ENCODE measurements at places on chromosomes 6 and 20.

GRCh38 chr6:85747666-85748065, 105.0 kb upstream of the SYNCRIP start:
- DNase-seq = peak; percentile 14

GRCh38 chr6:17910189-17910588, 77.2 kb downstream of the KIF13A start:
- DNase-seq = no peak

GRCh38 chr6:7439228-7439627, 49.6 kb downstream of the RIOK1 start:
- DNase-seq = no peak

- no peak for DNase-seq
These were observed 59.5 kb upstream of the VGLL2 start for GRCh38 chr6:117205876-117206275.

DNA sequence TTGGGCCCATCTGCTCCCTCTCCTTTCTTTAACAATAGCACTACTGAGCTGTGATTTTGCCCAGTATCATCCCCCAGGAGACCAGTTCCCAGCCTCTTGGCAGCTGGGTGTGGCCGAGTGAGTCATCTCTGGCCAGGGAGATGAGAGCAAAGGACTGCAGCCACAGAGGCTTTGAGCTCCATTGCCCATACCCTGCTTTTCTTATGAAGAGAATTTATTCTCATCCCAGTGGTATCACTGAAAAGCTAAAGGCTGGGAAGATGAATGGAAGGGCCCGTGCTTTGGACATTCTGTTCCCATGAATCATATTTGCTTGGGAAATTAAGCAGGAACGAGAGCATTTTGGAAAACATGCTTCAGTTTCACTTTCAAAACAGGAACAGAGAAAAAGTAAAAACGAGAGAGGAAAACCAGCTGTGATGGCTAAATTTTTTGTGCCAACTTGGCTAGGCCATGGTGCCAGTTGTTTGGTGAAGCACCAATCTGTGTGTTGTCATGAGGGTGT, 14.9 kb downstream of the CST3 start:
- DNase-seq = peak; percentile 97

- DNase-seq = no peak
These were observed 14.4 kb upstream of the TFAP2B start for GRCh38 chr6:50804283-50804682.

GRCh38 chr6:166751051-166751595, 124.1 kb upstream of the RPS6KA2 start:
- no peak for DNase-seq

DNA sequence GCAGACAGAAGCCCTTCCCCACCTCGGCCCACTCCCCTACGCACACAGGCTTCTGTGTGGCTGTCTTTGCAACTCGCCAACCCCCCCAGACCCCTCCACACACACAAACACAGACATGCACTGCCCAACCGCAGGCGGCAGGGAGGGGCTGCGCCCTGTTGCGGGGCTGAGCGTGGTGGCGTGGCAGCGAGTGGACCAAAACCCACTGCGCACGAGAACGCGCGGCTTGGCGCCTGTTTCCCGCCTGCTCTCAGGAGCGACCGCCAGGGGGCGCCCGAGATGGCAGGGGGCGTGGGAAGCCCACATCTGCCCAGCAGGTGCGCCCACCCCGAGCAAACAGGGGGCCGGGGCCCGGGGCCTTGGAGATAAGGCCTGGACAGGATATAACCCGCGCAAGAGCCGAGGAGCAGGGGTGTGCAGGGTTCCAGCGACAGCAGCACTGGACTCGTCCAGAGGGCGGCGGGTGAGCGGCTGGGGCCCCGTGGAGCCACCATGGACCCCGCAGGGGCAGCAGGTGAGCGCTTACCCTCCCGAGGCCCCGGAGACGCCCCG, at the start of gene RBPJL:
Gene RBPJL (plus strand): TSS at position 410 of the 552 bp plus-strand sequence. CDS start 83 bp downstream, at position 493.
- DNase-seq = no peak

GRCh38 chr6:36399970-36400369, 12.5 kb upstream of the ETV7 start:
- DNase-seq = no peak

- no peak for DNase-seq
These were observed 757 bp upstream of the SAMD3 start for GRCh38 chr6:130223508-130223907.

DNA sequence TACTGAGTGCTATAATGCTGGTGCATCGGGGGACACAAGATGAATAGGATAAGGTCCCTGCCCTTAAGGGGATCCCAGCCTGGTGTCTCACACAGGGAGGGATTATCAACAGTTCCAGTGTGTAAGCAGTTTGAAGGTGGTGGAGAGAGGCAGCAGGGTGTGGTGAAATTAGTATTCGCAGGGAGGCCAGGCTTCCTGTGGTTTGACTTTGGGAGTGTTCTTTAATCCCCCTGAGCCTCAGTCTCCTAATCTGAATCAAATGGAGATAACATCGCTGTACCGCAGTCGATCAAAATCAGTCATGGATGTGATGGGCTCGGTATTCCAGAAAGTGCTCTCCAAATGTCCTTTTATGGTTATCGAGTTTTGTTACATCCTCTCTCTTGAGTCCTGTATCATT, 288.1 kb upstream of the SUPT3H start:
- DNase-seq = no peak

- peak; percentile 26 for DNase-seq
These were observed 95.6 kb downstream of the RAMACL start for GRCh38 chr6:166490671-166491500.

- no peak for DNase-seq
These were observed 57.5 kb downstream of the CYB5R4 start for GRCh38 chr6:83917001-83917400.

GRCh38 chr6:124927806-124928205, 34.4 kb upstream of the RNF217 start:
- peak; percentile 84 for DNase-seq

DNA sequence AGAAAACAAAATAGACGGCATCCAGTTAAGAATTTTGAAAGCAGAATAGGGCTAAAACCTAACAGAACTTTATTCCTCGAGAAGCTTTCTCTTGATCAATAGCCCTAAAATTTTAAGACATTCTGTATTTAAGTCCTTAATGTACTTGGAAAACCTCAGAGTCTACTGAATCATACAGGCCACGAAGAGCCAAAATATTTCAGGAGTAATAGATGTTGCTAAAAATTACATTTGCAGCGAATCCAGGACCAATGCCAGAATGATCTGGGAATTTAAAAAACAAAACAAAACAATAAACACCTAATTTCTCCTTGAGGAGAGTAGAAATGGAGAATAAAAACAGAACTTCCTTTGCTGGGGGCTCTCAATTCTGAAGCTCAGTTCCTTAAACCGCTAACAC, 23.3 kb downstream of the ATXN1 start:
- no peak for DNase-seq

- no peak for DNase-seq
These were observed 116.0 kb downstream of the CDC5L start for GRCh38 chr6:44503471-44503870.

DNA sequence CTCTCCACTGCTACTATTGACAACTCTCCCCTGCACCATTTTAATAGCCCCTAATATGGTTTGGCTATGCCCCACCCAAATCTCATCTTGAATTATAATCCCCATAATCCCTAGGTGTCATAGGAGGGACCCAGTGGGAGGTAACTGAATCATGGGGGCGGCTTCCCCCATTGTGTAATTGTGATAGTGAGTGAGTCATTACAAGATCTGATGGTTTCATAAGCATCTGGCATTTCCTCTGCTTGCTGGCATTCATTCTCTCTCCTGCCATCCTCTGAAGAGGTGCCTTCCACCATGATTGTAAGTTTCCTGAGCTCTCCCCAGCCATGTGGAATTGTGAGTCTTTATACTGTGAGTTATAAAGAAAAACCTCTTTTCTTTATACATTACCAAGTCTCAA, 74.1 kb upstream of the TCF21 start:
- DNase-seq = peak; percentile 85

DNA sequence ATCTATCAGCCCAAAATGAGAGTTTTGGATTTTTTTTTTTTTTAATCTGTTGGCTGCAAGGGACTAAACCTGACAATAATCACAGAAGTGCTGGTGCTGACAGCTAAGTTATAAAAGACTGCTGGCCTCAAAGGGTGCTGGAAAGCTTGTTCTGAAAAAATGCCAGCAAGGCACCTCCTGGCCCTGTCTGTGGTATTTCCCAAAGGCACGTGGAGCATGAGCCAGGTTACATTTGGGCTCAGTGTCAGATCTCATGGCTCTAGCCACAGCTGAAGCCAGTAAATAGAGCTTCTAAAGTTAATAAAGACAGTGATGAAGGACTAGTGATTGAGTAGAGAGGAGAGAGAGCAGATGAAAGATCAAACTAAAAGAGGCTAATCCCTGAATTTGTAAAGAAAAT, 178.9 kb downstream of the FUT9 start:
- DNase-seq = no peak

DNA sequence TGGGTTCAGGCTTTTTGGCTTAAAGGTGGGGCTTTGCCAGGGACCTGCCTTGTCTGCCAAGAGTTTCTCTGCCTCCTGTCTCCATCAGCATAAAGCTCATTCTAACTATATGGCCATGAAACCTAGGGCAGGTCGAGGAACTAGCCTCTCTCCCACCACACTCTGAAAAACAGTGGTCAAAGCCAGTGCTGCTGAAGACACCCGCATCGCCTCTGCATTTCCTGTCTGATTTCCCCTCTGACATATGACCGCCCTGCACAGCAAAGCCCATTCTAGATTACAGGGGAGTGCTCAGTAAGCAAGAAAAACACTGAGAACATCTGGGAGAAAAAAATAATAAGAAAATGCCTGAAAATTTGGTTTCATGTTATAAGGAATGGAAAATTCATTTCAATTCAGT, 573.6 kb downstream of the PRKN start:
- no peak for DNase-seq

GRCh38 chr6:52305948-52306767, 21.6 kb upstream of the MCM3 start:
- no peak for DNase-seq

DNA sequence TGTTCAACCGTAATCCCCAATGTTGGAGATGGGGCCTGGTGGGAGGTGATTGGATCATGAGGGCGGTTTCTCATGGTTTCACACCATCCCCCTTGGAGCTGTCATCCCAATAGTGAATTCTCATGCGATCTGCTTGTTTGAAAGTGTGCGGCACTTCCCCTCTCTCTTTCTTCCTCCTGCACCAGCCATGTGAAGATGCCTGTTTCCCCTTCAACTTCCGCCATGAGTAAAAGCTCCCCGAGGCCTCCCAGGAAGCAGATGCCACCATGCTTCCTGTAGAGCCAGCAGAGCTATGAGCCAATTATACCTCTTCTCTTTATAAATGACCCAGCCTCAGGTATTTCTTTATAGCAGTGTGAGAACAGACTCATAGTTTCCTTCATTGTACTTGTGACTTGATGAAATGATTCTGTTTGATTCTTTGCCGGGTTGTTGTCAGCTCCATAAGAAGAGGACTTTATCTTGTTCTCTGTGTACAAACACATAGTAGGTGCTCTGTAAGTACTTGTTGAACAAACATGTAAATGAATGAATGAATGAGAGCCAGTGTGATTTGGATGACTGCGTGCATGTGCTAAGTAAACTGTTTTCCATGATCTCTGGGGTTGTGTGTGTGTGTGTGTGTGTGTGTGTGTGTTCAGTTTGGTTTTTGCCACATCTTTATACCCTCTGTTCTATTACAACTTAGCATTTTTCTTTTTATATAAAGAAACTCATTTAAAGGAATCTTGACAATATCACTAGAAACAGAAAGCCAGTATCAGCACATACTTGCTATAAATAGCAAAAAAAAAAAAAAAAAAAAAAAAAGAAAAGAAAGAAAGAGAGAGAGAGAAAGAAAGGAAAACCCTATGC, 22.5 kb upstream of the PTGIS start:
- DNase-seq = no peak

DNA sequence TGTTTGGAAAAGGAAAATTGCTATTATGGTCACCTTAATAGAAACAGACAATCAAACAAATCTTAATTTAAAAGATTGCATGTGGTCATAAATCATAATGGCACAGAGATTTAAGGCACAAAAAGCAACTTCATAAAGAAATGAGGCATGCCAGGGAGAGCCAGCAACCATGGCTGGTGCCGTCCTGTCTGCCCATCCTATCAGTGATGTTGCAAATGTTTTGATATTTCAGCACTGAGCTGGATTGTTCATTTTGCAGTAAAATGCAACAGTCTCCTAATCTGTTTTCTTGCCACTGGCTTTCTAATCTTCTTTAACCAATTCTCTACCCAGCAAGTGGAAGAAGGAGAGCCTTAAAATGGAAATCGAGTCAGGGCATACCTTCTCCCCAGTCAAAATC, 249.8 kb downstream of the SAMD5 start:
- no peak for DNase-seq

DNA sequence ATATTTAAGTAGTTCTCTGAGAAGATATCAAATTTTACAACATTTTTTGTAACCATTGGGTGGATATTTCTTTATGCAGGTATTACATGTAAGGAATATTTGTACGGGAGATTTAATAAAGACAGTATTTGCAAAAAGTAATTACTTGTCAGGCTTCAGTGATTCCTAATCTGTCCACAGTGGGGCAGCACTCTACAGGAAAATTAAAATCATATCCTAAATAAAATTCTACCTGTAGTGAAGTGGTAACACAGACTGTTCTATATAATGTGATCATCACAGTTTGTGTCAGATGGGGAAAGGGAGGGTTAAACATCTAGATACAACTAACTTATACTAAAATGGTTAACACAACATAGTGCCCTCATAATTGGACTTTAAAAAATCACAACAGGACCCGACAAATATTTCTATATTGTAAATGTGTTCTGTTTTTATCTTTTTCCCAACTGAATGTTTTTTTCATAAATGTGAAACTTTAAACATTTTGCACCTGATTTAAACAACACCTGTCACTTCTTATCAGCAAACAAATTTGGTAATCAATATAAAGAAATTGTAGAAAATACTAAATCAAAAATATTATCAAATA, 145.6 kb upstream of the MANEA start:
- no peak for DNase-seq

DNA sequence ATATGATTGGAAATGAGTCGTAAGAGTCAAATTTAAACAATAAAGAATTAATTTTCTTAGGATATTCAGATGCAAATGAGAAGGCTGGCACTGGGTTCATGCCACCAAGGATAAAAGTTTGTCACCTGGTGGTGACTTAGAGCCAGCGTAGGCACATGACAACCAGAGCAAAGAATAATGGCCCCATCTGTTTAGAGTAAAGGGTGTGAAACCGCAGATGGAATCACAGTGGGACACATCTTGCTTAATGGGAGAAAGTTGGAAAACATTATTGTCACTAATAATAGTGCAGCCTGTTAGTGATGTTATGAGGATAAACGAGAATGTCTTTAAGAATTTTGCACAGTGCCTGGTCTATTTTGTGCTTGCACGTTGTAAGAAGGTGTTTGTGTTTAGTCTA, 727.8 kb downstream of the QKI start:
- DNase-seq = no peak

- DNase-seq = peak; percentile 81
These were observed 134.9 kb downstream of the TMEM200A start for GRCh38 chr6:130500693-130501092.

GRCh38 chr20:14902432-14903089, 565.1 kb upstream of the FLRT3 start:
- DNase-seq = no peak
